ENCODE measurements at places on chromosomes 2 and 18. TPM values are rescaled to one million over a fixed set of nuclear protein-coding genes. Genes with fewer than 3 reads are reported as not detected.

ZBTB7C gene
- total RNA-seq, result 0.13 TPM

- no peak for DNase-seq
- no peaks in the 10 kb centered on the region for H3K4me1 ChIP-seq
- no peaks in the 10 kb centered on the region for H3K27me3 ChIP-seq
- H3K27ac ChIP-seq, result no peak overlapping the region
- no peak overlapping the region for H3K4me3 ChIP-seq
These were observed 370.3 kb downstream of the MEIS1 start for GRCh38 chr2:66805016-66805865.

PNO1 gene
- total RNA-seq, result 42.0 TPM

NT5C1B gene
- total RNA-seq, result not detected

- H3K36me3 ChIP-seq, result no peaks in the 10 kb centered on the region
- no peaks in the 10 kb centered on the region for H3K27me3 ChIP-seq
- H3K27ac ChIP-seq, result peak overlapping the region; percentile 66
- no peak overlapping the region for H3K4me3 ChIP-seq
- DNase-seq, result no peak
These were observed 11.1 kb downstream of the CAVIN2 start for GRCh38 chr2:191835539-191836350.

DNA sequence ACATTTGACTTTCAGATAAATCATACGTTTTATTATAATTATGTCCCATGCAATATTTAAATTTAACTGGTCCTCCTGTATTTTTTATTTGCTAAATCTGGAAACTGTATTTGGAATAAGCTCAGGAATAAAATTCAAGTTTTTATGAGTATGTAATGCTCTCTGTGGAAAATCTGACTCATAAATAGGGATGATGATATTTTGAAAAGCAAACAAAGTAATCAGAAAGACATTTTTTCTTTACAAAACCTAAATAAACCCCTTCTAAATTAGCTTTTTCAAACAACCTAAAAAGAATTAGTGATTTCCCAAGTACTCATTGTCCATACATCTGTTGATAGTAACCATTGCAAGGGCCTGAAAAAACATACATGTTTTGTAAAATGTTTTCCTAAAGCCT is 41.1 kb downstream of the ASB1 start:
- no peaks in the 10 kb centered on the region for H3K36me3 ChIP-seq
- no peak overlapping the region for H3K4me3 ChIP-seq
- H3K27me3 ChIP-seq, result no peaks in the 10 kb centered on the region
- DNase-seq, result no peak

GRCh38 chr2:124933883-124934282 is 908.8 kb downstream of the CNTNAP5 start:
- H3K27me3 ChIP-seq, result no peaks in the 10 kb centered on the region
- no peak for DNase-seq
- no peak overlapping the region for H3K4me3 ChIP-seq
- no peak overlapping the region for H3K27ac ChIP-seq
- H3K36me3 ChIP-seq, result no peaks in the 10 kb centered on the region

GRCh38 chr2:45124456-45124855 is 115.2 kb upstream of the SIX2 start:
- H3K4me3 ChIP-seq, result no peak overlapping the region
- H3K27me3 ChIP-seq, result no peaks in the 10 kb centered on the region
- H3K36me3 ChIP-seq, result no peaks in the 10 kb centered on the region
- no peaks in the 10 kb centered on the region for H3K4me1 ChIP-seq
- DNase-seq, result no peak
- no peak overlapping the region for H3K27ac ChIP-seq

GRCh38 chr2:12416600-12416999 is 300.1 kb upstream of the TRIB2 start:
- peak; percentile 53 for DNase-seq
- peaks cover 29% of the 10 kb centered on the region for H3K4me1 ChIP-seq
- H3K27ac ChIP-seq, result no peak overlapping the region
- no peak overlapping the region for H3K4me3 ChIP-seq

DNA sequence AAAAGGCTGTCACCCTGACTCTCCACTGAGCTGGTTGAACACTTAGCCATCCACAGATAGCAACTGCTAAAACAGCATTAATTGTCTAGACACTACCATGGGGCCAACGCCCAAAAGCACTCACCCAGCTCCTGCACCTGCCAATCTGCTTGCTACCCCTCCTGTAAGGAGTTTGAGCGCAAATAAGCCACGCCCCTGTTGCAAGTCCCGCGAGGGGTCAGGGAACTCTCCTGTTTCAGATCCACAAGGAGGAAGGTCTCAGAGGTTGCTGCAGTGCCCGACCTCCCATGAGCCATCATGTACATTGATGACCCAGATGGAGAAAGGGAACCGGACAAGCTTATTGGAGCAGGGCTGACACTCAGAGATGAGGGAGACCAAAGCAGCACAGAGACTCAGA is 106.8 kb downstream of the ZNF516 start:
- H3K27me3 ChIP-seq, result no peaks in the 10 kb centered on the region
- H3K27ac ChIP-seq, result no peak overlapping the region
- H3K36me3 ChIP-seq, result no peaks in the 10 kb centered on the region
- DNase-seq, result no peak
- H3K4me3 ChIP-seq, result no peak overlapping the region

- no peak overlapping the region for H3K27ac ChIP-seq
- no peaks in the 10 kb centered on the region for H3K36me3 ChIP-seq
- no peak for DNase-seq
- H3K4me3 ChIP-seq, result no peak overlapping the region
- no peaks in the 10 kb centered on the region for H3K27me3 ChIP-seq
- peaks cover 29% of the 10 kb centered on the region for H3K4me1 ChIP-seq
These were observed 74.8 kb downstream of the WDSUB1 start for GRCh38 chr2:159211447-159212396.

DNA sequence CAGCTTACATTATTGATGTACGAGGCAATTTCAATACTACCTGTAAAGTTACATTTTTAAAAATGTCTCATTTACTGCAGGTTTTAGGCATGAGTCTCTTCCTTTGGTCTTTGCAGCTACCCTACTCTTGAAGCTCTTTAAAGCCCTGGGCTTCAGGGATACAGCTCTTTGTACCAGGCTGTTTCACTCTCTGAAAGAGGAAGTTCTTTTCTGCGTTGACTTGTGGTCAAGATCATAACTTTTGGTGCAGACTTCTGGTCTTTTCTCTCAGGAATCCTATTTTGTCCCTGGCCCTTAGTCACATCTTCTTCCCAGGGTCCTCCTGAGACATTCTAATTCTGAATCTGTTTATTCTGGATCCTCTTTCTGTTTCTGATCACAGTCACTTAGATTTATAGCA is 16.6 kb upstream of the HRH4 start:
- no peak overlapping the region for H3K27ac ChIP-seq
- DNase-seq, result no peak
- no peaks in the 10 kb centered on the region for H3K4me1 ChIP-seq

- no peaks in the 10 kb centered on the region for H3K36me3 ChIP-seq
- no peak for DNase-seq
- H3K27ac ChIP-seq, result no peak overlapping the region
- no peaks in the 10 kb centered on the region for H3K4me1 ChIP-seq
- no peaks in the 10 kb centered on the region for H3K27me3 ChIP-seq
- H3K4me3 ChIP-seq, result no peak overlapping the region
These were observed 868.1 kb upstream of the ID2 start for GRCh38 chr2:7813541-7814292.

GRCh38 chr2:222969491-222969890 is 82.5 kb upstream of the KCNE4 start:
- no peaks in the 10 kb centered on the region for H3K36me3 ChIP-seq
- H3K4me3 ChIP-seq, result no peak overlapping the region
- DNase-seq, result no peak
- peaks cover 4% of the 10 kb centered on the region for H3K27me3 ChIP-seq
- H3K27ac ChIP-seq, result no peak overlapping the region
- H3K4me1 ChIP-seq, result no peaks in the 10 kb centered on the region

GRCh38 chr18:33316146-33316587 is 124.4 kb downstream of the CCDC178 start:
- H3K4me3 ChIP-seq, result no peak overlapping the region
- no peaks in the 10 kb centered on the region for H3K27me3 ChIP-seq
- DNase-seq, result no peak
- no peaks in the 10 kb centered on the region for H3K36me3 ChIP-seq
- no peak overlapping the region for H3K27ac ChIP-seq

DNA sequence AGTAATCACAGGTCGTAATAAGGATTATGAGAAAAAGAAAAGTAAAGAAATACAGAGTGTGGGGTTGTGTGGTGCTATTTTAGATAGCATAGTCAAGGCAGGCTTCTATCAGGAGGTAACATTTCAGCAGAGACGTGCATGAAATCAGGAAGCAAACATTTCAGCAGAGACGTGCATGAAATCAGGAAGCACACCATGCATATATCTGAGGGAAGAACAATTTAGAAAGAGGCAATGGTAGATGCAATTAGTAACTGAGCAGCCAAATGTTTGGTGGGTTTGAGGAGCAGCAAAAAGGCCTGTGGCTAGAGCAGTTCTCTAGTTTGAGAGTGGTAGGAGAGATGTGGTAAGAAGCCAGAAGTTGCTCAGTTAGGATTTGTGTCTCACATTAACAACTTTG is 713.7 kb downstream of the ADCYAP1 start:
- H3K27ac ChIP-seq, result no peak overlapping the region
- no peaks in the 10 kb centered on the region for H3K4me1 ChIP-seq
- H3K36me3 ChIP-seq, result no peaks in the 10 kb centered on the region
- no peak for DNase-seq

ASPRV1 gene
- 0.77 TPM for total RNA-seq

GRCh38 chr2:237700512-237701032 is 73.2 kb downstream of the LRRFIP1 start:
- H3K4me3 ChIP-seq, result peak overlapping the region; percentile 12
- peaks cover 100% of the 10 kb centered on the region for H3K4me1 ChIP-seq
- no peaks in the 10 kb centered on the region for H3K27me3 ChIP-seq
- peak overlapping the region; percentile 44 for H3K27ac ChIP-seq
- DNase-seq, result peak; percentile 62
- H3K36me3 ChIP-seq, result no peaks in the 10 kb centered on the region

GORASP2 gene
- total RNA-seq, result 70.7 TPM

DNA sequence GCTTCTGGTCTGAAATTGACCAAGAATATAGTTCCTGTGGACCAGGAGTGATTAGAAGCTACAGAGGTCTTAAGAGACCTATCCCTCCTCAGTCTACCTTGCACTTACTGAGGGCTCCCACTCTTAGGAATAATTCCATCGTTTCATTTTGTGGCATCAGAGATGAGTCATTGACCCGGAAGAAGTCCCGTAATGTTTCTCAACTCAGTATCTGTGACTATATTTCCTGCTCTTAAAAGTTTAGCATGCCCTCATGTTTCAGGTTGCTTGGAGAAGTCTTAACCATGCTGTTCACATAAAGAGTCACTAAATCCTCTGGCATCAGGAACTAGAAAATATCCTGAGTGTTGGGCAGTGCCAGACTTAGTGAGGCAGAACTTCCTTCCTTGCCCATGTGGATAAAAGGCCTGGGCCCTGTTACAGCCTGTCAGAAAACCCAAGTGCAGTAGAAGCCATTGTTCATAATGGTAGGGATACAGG is at the start of gene IL36A:
IL36A (plus strand) TSS at position 430 of the 480 bp plus-strand sequence. CDS start 413 bp downstream, outside the sequence.
- H3K36me3 ChIP-seq, result no peaks in the 10 kb centered on the region
- no peaks in the 10 kb centered on the region for H3K27me3 ChIP-seq
- H3K4me1 ChIP-seq, result no peaks in the 10 kb centered on the region
- no peak for DNase-seq
- H3K27ac ChIP-seq, result no peak within 1 kb of the TSS

- no peak overlapping the region for H3K4me3 ChIP-seq
- H3K36me3 ChIP-seq, result no peaks in the 10 kb centered on the region
- no peak overlapping the region for H3K27ac ChIP-seq
These were observed 69.3 kb downstream of the ALPK2 start for GRCh38 chr18:58559427-58560186.

LIMS4 gene
- total RNA-seq, result 0.79 TPM

ZNF892 gene
- 4.7 TPM for total RNA-seq

GRCh38 chr2:148096012-148096411 is 75.1 kb downstream of the MBD5 start:
- no peaks in the 10 kb centered on the region for H3K36me3 ChIP-seq
- no peak for DNase-seq
- no peak overlapping the region for H3K27ac ChIP-seq
- no peak overlapping the region for H3K4me3 ChIP-seq
- no peaks in the 10 kb centered on the region for H3K4me1 ChIP-seq

COX7A2L gene
- 99.8 TPM for total RNA-seq

CYS1 gene
- 0.20 TPM for total RNA-seq

- no peak overlapping the region for H3K27ac ChIP-seq
- H3K27me3 ChIP-seq, result no peaks in the 10 kb centered on the region
- no peaks in the 10 kb centered on the region for H3K36me3 ChIP-seq
- no peak overlapping the region for H3K4me3 ChIP-seq
- H3K4me1 ChIP-seq, result no peaks in the 10 kb centered on the region
- DNase-seq, result no peak
These were observed 9.6 kb downstream of the COL6A3 start for GRCh38 chr2:237404413-237404812.

ZFP36L2 gene
- 98.0 TPM for total RNA-seq

WDSUB1 gene
- 4.4 TPM for total RNA-seq

- H3K27ac ChIP-seq, result no peak overlapping the region
- peaks cover 4% of the 10 kb centered on the region for H3K27me3 ChIP-seq
- no peak for DNase-seq
- H3K4me3 ChIP-seq, result no peak overlapping the region
These were observed 11.3 kb downstream of the SPR start for GRCh38 chr2:72898585-72898906.

KIF5C gene
- 18.2 TPM for total RNA-seq

- DNase-seq, result no peak
- no peak overlapping the region for H3K4me3 ChIP-seq
- H3K36me3 ChIP-seq, result no peaks in the 10 kb centered on the region
- H3K27me3 ChIP-seq, result no peaks in the 10 kb centered on the region
These were observed 100.1 kb upstream of the CERS6 start for GRCh38 chr2:168355779-168356476.

All from CD8-positive, alpha-beta memory T cell (primary cell).